ENCODE measurements at places on chromosomes 1 and 21. TPM values are rescaled to one million over a fixed set of nuclear protein-coding genes. Genes with fewer than 3 reads are reported as not detected.

DNA sequence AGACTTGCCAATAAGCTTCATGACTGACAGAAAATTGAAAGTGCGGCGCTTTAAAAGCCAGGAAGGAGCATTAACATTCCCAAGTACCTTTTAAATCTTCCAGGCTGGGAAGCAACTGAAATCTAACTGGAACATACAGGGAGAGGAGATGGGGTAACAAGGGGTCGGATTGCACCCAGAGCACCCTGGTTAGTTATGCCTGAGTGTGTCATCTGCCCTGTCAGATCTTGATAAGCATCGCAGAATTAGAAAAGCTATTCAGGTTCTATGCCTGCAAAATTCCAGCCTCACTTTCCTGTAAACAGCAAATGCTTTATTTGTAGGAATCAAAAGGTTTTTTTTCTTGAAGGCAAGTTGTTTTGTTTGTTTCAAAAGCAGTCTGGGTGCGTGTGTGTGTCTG lies 58.5 kb downstream of the SERBP1 start:
- no peak for DNase-seq
- no peak overlapping the region for H3K4me3 ChIP-seq
- H3K27ac ChIP-seq = no peak overlapping the region
- no peaks in the 10 kb centered on the region for H3K4me1 ChIP-seq
- H3K27me3 ChIP-seq = no peaks in the 10 kb centered on the region

DNA sequence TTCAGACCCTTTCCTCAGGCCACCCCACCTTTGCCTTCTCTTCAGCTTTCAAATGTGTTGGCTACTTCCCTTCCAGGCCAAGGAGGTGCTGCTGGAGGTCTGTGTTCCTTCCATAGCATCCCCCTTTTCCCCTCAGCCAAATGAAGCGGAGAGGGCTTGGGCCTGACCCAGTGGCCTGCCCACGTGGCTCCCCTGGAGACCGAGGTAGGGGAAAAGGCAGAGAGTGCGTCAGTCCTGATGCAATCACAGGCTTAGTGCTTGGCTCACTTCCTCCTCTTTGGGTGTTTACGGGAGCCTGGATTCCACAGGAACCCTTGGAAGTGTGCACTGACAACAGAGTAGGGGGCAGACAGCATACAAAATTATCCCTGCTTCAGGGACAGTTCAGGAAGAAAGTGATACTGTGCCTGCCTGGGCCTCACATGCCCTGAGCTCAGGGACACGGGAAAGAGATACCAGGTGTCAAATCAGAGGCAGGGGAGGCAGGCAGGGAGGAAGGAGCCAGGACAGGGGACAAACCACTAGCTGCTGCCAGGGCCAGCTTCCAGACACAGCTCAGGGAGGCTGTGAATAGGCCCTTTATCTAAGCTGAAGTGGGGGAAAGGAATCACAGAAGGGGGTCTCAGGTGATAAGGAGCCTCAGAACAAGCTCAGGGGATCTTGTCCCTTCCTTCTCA lies 16.6 kb upstream of the PTP4A2 start:
- H3K4me3 ChIP-seq = no peak overlapping the region
- H3K27ac ChIP-seq = peak overlapping the region; percentile 69
- no peak for DNase-seq
- H3K36me3 ChIP-seq = no peaks in the 10 kb centered on the region
- H3K27me3 ChIP-seq = no peaks in the 10 kb centered on the region

- no peak overlapping the region for H3K27ac ChIP-seq
- H3K4me1 ChIP-seq = no peaks in the 10 kb centered on the region
- no peak overlapping the region for H3K4me3 ChIP-seq
- H3K27me3 ChIP-seq = no peaks in the 10 kb centered on the region
- DNase-seq = no peak
Observed at GRCh38 chr1:107363154-107363553, 222.3 kb downstream of the NTNG1 start.

DNA sequence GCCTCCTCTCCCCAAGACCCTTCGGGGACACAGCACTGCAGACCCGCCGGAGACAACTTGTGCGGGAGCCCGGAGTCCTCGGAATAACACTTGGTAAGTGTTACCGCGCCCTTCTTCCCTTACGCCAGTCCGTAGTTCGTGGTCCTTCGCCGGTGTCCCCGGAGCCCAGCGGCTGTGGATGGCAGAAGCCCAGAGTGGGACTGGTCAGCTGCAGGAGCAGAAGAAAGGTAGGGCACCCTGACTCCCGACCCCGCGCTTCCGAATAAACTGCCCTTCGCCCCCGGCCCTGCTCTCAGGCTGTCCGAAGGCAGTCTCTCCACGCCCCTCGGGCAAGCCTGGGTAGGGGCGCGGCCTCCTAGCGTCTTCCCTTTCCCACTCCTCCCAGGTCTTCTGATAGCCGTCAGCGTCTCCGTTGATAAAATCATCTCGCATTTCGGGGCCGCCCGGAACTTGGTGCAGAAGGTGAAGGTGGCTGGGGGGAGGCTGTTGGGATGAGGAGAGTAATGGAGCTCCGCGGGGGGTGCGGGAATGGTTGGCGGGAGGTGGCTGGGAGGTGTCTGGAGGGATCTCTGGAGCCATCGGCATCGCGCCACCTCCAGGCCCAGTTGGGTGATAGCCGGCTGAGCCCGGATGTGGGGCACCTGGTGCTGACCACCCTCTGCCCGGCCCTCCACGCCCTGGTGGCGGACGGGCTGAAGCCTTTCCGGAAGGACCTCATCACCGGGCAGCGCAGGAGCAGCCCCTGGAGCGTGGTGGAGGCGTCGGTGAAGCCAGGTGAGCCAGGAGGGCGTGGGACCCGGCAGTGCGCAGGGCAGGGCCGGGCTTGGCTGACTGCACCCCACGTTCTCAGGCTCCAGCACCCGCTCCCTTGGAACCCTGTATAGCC lies 4.3 kb downstream of the RUSC1 start:
- H3K27ac ChIP-seq = no peak overlapping the region
- DNase-seq = no peak
- peaks cover 53% of the 10 kb centered on the region for H3K4me1 ChIP-seq
- H3K36me3 ChIP-seq = peaks cover 7% of the 10 kb centered on the region
- H3K27me3 ChIP-seq = peaks cover 30% of the 10 kb centered on the region

DNA sequence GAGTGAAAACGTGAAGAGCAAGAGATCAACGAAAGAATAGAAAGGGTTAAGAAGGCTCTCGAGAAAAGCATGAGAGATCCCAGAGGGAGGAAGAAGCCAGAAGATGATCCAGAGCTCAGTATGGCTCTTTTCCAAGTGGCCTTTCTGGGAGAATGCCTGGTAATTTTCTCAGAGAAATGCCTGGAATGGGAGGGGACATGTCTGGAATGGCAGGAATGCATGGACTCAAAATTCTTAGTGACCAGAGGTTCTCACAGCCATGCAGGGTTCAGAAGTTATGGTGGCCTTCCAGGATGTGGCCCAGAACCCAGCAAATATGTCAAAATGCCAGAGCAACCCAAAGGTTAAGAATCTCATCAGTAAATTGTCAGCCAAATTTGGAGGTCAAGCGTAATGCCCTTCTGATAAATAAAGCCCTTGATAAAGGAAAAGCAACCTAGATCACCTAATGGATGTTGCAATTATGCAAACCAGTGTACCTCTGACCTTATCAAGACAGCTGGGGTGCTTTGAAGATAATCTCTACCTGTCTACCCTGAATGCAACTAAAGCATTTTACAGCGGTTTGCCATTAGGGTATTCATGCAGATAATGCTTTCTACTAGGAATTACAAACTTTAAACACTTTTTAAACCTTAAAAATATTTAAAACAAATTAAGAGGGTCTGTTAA lies 53.1 kb downstream of the NBPF6 start:
- H3K4me1 ChIP-seq = peaks cover 3% of the 10 kb centered on the region
- no peaks in the 10 kb centered on the region for H3K27me3 ChIP-seq
- DNase-seq = no peak
- no peak overlapping the region for H3K4me3 ChIP-seq
- H3K36me3 ChIP-seq = no peaks in the 10 kb centered on the region

DNA sequence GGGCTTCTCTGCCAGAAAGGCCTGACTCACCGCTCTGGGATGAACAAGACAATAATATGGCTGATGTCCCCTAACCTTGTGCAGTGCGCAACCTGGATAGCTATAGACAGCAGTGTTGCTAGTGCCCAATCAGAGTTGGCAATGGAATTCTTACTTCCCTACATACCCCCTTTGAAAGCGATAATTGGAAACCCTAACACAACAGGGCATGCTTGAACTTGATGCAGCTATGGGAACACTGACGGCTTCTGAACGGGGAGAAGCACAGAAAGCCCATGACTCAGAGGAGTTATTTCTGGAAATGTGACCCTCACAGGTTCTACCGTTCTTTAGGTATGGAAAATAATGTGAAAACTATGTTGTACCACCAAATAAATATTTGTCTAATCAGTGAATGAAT lies 200.6 kb downstream of the TRABD2B start:
- H3K27ac ChIP-seq = no peak overlapping the region
- no peaks in the 10 kb centered on the region for H3K36me3 ChIP-seq
- no peak for DNase-seq
- no peaks in the 10 kb centered on the region for H3K4me1 ChIP-seq
- H3K4me3 ChIP-seq = no peak overlapping the region

- no peak overlapping the region for H3K4me3 ChIP-seq
- no peak overlapping the region for H3K27ac ChIP-seq
- no peaks in the 10 kb centered on the region for H3K27me3 ChIP-seq
- H3K36me3 ChIP-seq = no peaks in the 10 kb centered on the region
Observed at GRCh38 chr1:209123601-209124000, 459.9 kb upstream of the CAMK1G start.

DNA sequence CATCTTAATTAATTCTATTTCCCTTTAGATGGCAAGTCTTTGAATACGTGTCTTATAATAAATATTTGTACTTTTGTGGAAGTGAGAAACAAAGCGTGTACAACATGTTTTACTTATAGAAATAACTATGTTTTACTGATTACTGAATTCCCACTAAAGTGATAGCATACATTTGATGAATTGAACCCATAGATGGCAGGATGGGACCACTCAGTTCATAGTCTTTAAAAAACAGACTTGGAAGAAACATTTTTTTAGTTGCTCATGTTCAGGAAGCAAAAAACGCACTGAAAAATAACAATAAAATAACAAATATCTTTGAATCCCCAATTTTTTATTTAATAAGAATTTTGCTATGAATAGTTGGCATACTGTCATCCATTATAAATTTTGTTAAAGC lies 507.1 kb upstream of the ZRANB2 start:
- H3K27ac ChIP-seq = no peak overlapping the region
- peak; percentile 40 for DNase-seq
- no peaks in the 10 kb centered on the region for H3K36me3 ChIP-seq
- no peaks in the 10 kb centered on the region for H3K27me3 ChIP-seq

Gene PTGER3
- total RNA-seq = 0.57 TPM

Data from thymus (tissue), 14 donors.